ENCODE measurements at places on chromosomes 12 and 14. TPM values are rescaled to one million over a fixed set of nuclear protein-coding genes. Genes with fewer than 3 reads are reported as not detected.

DNA sequence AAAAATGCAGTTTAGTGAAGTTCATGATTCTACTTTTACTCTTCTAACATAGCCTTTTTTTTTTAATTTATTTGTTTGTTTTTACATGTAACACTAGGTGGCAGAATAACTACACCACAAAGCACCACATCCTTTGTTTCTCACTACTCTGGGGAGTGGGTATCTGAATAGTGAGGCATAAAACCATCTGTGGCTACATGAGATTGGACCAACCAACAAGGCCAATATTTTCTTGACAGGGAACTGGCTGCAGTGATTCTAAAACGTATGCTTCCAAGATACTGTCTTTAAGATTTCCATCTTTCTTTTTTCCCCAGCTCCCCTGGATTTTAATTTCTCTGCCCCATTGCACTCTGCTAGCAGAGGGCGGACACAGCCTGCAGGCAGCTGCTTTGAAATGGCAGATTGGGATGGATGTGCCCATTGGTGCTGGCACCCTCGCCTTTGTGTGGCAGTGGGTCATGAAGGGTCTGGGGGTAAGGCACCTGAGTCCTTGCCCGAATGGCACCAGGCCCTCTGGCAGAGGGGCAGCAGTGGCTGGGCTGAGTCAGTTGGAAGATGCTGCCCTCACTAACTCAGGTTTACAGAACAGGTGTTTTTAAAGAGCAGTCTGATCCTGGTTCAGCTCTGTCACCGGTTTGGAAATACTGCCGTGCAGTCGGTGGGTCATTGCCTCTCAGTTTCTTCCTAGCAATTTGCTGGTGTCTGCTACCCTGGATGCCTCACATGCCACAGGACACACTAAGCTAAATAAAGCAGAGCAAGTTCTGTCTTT, 429.1 kb downstream of the RAD51B start:
- H3K27me3 ChIP-seq: no peaks in the 10 kb centered on the region
- peak; percentile 23 for DNase-seq
- peaks cover 83% of the 10 kb centered on the region for H3K4me1 ChIP-seq
- H3K4me3 ChIP-seq: no peak overlapping the region
- no peak overlapping the region for H3K27ac ChIP-seq
- H3K36me3 ChIP-seq: no peaks in the 10 kb centered on the region

The ATF7 gene
- 47.8 TPM for total RNA-seq

DNA sequence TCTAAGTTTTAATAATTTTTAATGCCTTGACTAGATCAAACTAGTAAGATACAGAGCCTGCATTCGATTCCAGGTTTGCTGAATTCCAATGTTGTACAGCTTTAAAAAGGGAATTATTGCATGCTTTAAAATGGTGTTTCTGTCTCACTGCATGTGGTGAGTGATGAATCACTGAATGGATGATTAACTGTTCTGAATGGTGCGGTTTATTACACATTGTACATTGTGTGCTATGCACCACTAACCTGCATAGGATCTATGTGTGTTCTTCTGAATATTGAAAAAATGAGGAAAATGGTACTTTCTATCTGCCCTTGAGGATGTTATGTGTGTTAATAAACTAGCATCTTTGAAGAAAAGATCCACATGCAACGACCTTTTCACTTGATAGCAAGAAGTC, 231.7 kb downstream of the NRXN3 start:
- H3K4me3 ChIP-seq: no peak overlapping the region

DNA sequence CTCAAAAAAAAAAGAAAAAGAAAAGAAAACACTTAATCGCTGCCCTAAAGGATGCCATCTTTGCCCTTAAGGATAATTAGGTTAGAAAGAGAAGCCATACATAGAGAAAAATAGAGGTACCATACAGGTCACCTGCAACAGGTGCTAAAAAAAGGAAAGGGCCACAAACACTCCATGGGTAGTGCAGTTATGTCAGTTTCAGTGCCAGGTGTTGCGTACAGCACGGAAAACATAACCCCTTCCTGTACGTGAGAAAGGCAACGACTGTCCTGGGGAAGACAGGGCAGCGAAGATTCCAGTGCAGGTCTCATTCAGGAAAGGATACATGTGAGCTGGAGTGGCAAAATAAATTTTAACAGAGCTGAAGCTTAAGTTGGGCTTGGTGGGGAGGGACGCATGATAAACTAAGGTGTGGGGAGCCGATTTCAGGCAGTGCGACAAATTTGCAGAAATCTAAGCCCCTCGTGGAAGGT, 553 bp upstream of the DAZAP2 start:
- H3K27ac ChIP-seq: peak overlapping the region; percentile 100
- peak overlapping the region; percentile 68 for H3K4me3 ChIP-seq
- H3K36me3 ChIP-seq: peaks cover 33% of the 10 kb centered on the region
- peaks cover 18% of the 10 kb centered on the region for H3K4me1 ChIP-seq
- no peaks in the 10 kb centered on the region for H3K27me3 ChIP-seq

GRCh38 chr12:109864916-109865315, 15.4 kb downstream of the GLTP start:
- H3K27ac ChIP-seq: no peak overlapping the region
- no peak overlapping the region for H3K4me3 ChIP-seq
- peaks cover 9% of the 10 kb centered on the region for H3K4me1 ChIP-seq
- H3K27me3 ChIP-seq: no peaks in the 10 kb centered on the region
- DNase-seq: no peak
- H3K36me3 ChIP-seq: no peaks in the 10 kb centered on the region

DNA sequence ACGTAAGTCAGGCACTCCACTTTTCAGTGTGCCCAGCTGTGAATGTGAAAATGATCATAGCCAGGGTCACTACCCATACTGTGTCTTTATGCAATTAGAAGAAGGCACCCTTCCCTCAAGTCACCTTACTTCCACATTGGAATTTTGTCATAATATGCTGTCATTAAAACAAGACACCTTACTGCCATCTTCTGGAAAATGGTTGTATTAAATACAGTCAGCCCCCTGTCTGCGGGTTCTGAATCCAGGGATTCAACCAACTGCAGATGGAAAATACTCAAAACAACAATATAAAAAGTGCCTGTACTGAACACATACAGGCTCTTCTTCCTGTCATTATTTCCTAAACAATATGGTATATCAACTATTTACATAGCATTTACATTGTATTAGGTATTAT, 70.2 kb upstream of the TBX5 start:
- no peak overlapping the region for H3K27ac ChIP-seq
- no peaks in the 10 kb centered on the region for H3K36me3 ChIP-seq
- H3K27me3 ChIP-seq: peaks cover 54% of the 10 kb centered on the region

GRCh38 chr12:107309020-107309419, 215.7 kb upstream of the CRY1 start:
- H3K27ac ChIP-seq: no peak overlapping the region
- no peak for DNase-seq
- peaks cover 39% of the 10 kb centered on the region for H3K27me3 ChIP-seq
- H3K4me3 ChIP-seq: no peak overlapping the region
- H3K36me3 ChIP-seq: no peaks in the 10 kb centered on the region
- no peaks in the 10 kb centered on the region for H3K4me1 ChIP-seq

The INSM2 gene
- not detected for total RNA-seq

GRCh38 chr12:93802698-93803423, 125.7 kb downstream of the CRADD start:
- H3K4me3 ChIP-seq: no peak overlapping the region
- H3K27ac ChIP-seq: peak overlapping the region; percentile 85
- peaks cover 34% of the 10 kb centered on the region for H3K4me1 ChIP-seq
- no peaks in the 10 kb centered on the region for H3K36me3 ChIP-seq

DNA sequence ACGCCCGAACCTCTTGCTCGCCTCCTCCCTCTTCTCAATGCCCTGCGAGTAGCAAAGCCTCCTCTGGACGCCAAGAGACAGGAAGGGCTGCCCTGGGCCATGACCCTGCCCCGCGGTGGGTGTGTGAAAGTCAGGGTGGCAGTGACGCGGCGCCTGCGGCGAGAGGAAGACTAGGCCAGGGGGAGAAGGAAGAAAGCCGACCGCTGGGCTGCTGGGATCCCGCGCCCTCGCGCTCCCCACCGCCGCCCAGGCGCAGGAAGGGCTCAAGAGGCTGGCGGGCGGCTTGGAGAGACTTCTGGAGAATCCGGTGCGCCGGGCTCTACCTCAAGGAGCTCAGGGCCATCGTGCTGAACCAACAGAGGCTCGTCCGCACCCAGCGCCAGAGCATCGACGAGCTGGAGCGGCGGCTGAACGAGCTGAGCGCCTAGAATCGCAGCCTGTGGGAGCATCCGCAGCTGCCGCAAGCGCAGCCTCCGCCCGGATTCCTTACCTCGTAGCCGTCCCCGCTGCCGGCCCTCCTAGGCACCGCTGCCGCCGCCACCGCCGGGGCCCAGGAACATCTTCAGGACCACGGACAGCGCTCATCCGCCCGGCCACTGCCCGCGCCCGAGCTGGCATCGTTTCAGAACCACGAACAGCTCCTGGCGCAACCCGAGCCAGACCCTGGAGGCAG, 105.0 kb upstream of the PRB2 start:
- no peaks in the 10 kb centered on the region for H3K36me3 ChIP-seq
- H3K4me3 ChIP-seq: no peak overlapping the region

DNA sequence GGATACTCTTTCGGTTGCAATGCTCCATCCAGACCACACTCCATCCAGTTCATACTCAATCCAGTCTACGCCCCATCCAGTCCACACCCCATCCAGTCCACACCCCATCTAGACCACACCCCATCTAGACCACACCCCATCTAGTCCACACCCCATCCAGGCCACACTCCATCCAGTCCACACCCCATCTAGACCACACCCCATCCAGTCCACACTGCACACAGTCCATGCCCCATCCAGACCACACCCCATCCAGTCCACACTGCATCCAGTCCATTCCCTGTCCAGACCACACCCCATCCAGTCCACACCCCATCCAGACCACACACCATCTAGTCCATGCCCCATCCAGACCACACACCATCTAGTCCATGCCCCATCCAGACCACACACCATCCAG, 116.0 kb upstream of the RTL1 start:
- H3K4me3 ChIP-seq: no peak overlapping the region
- no peak for DNase-seq
- H3K36me3 ChIP-seq: no peaks in the 10 kb centered on the region
- no peaks in the 10 kb centered on the region for H3K4me1 ChIP-seq
- H3K27me3 ChIP-seq: peaks cover 14% of the 10 kb centered on the region

- H3K4me1 ChIP-seq: no peaks in the 10 kb centered on the region
- no peak for DNase-seq
- H3K4me3 ChIP-seq: no peak overlapping the region
- H3K27me3 ChIP-seq: no peaks in the 10 kb centered on the region
- no peaks in the 10 kb centered on the region for H3K36me3 ChIP-seq
- peak overlapping the region; percentile 66 for H3K27ac ChIP-seq
These were observed 18.3 kb downstream of the ADGRD1 start for GRCh38 chr12:130971925-130972585.

DNA sequence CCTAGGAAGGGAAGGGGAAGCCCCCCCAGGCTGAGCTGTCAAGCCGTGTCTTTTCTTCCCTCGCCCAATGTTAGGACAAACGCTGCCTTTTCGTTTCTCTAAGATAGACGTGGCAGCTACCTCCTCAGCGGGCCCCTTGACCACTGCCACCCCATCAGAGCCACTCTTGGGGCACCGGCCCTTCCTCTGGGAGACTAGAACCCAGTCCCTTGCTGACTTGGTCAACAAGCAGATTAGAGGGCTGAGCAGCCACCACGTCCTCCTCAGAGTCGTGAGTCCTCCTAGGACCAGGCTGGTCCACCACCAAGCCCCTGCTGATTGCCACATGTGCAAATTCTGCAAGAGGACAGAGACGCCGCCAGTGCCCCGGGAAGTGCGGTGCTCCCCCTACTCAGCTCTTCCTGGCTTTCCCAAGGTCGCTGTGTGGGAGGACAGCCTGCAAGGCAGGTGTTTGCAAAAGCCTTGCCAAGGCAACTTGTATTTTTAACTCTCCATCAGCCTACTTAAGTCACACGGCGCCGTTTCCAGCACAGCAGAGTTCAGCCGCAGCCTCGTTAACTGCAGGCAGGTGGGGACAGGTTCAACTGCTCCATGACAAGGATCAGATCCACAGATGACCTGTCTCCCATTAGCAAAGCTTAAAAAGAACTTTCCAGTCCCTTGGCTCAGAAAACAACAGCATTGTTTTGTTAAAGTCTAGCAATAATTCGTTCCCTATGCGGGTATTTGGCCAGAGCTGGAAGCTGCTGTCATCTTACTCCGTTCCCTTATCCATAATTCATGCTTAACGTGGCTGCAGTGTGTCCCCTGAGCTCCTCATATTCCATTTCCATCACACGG, 65.6 kb downstream of the TESC start:
- H3K27me3 ChIP-seq: no peaks in the 10 kb centered on the region
- no peak overlapping the region for H3K4me3 ChIP-seq
- peak overlapping the region; percentile 50 for H3K27ac ChIP-seq

- H3K4me1 ChIP-seq: peaks cover 3% of the 10 kb centered on the region
- no peak overlapping the region for H3K4me3 ChIP-seq
- H3K36me3 ChIP-seq: no peaks in the 10 kb centered on the region
- H3K27me3 ChIP-seq: no peaks in the 10 kb centered on the region
These were observed 1.6 kb upstream of the ACOT6 start for GRCh38 chr14:73610687-73611086.

GRCh38 chr14:40133463-40133862, 701.2 kb upstream of the FBXO33 start:
- H3K27me3 ChIP-seq: no peaks in the 10 kb centered on the region
- H3K4me3 ChIP-seq: no peak overlapping the region
- no peak overlapping the region for H3K27ac ChIP-seq

The SLC8A3 gene
- total RNA-seq: not detected

The VWF gene
- total RNA-seq: 163 TPM

GRCh38 chr12:128313931-128314330, 47.0 kb downstream of the TMEM132C start:
- no peak for DNase-seq
- H3K36me3 ChIP-seq: no peaks in the 10 kb centered on the region
- peaks cover 18% of the 10 kb centered on the region for H3K27me3 ChIP-seq
- no peak overlapping the region for H3K27ac ChIP-seq

DNA sequence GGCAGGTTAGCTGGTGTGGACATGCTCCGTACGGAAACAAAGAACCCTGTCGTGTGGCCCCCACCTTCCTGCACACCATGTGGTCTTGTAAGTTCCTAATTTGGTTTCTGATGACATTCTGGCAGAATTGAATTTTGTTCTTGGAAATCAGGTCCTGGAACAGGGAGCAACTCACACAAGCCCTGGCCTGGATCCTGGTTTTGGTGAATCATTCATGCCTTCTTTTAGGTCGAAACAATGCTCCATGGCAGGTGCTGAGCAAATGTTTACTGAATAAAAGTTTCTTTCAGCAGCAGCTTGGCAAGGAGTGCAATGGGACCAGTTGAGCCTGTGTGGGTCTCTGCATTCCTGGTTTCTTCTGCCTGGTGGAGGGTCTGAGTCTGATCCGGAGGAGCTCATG, 978.4 kb downstream of the BCL11B start:
- H3K27ac ChIP-seq: no peak overlapping the region
- no peak for DNase-seq

The RTL1 gene
- total RNA-seq: not detected

GRCh38 chr12:6363330-6364043, 11.9 kb downstream of the SCNN1A start:
- H3K4me3 ChIP-seq: peak overlapping the region; percentile 69
- DNase-seq: peak; percentile 72

GRCh38 chr12:47387994-47388393, 308.2 kb upstream of the AMIGO2 start:
- no peaks in the 10 kb centered on the region for H3K36me3 ChIP-seq
- no peak overlapping the region for H3K4me3 ChIP-seq
- peaks cover 6% of the 10 kb centered on the region for H3K4me1 ChIP-seq
- H3K27me3 ChIP-seq: no peaks in the 10 kb centered on the region

The CLEC1B gene
- not detected for total RNA-seq

Measured in heart right ventricle (tissue), 16 donors.